Large intestine (tissue), 12 donors: ENCODE measurements at places on chromosomes 7 and 10. TPM values are rescaled to one million over a fixed set of nuclear protein-coding genes. Genes with fewer than 3 reads are reported as not detected.

GRCh38 chr10:84818961-84819360 lies 490.6 kb downstream of the CCSER2 start:
- no peak for DNase-seq

AKR1C4 gene
- polyA plus RNA-seq, result 0.39 TPM

DNA sequence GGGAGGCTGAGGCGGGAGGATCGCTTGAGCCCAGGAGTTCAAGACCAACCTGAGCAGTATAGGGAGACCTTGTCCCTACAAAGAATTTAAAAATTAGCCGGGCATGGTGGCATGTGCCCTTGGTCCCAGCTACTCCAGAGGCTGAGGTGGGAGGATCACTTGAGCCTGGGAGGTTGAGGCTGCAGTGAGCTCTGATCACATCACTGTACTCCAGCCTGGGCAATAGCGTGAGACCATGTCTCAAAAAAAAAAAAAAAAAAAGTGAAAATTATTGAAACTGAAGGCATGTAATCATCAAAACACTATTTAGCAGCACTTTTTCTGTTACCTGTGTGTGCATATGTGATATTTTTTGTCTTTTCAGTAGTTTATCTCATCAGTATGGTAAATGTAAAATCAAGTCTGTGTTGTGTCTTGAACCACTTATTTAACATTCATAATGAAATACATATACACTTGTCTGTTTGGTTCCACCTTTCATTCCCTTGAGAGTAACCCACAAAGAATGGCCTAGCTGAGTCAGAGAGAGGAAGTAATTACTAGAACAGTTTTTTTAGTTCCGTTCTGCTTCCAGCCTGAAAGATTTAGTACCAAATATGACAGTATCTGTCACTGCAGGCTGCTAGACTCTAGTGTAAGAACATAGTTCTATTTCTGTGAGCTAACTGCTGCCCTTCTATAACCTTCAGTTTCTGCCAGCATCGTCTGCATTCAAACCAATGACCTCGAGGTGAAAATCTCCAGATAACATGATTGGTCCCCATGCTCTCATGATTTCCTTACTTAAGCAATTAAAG lies 68.6 kb downstream of the MMRN2 start:
- no peak for DNase-seq

DNA sequence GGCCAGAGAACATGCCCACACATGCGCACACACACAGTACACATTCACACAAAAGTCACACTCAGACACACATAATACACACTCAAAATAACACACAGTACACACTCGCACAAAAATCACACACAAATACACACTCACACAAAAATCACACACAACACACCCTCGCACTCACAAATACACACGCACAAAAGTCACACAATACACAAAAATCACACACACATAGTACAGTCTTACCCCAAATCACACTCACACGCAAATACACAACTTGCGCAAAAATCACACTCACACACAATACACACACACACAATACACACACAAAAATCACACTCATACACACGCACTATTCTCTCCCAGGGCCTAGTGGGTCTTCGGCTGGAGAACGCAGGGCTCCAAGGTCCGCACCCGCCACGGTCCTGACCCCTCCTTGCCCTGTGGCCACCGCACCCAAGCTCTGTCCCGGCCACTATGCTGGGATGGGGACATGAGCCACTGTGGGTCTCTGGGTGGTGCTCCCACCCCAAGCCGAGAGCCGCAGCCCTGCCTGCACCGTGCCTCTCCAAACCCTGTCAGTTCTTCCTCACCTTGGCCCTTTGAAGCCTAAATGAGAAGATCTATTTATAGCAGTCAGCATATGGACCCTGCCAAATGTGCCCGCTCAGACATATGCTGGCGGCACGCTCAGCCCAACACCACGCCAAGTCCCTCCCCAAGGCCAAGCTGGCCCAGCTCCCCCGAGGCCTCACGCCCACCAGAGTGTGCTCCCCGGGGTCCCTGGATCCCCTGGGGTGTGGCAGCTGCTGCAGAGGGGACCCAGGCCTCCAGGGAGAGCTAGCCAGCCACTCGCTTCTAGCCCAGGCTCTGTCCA lies 55.9 kb downstream of the ELFN1 start:
- DNase-seq, result no peak

- no peak for DNase-seq
These were observed 11.5 kb upstream of the FGFR2 start for GRCh38 chr10:121609426-121610380.

DNA sequence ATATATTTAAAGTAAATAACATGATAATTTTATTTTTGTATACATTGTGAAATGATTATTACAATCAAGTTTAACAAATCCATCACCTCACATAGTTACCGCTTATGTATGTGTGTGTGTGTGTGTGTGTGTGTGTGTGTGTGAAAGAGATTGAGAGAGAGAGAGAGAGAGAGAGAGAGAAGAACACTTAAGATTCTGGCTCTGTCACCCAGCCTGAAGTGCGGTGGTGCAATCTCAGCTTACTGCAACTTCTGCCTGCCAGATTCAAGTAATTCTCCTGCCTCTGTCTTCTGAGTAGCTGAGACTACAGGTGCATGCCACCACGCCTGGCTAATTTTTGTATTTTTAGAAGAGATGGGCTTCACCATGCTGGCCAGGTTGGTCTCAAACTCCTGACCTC lies 17.8 kb downstream of the LYZL1 start:
- no peak for DNase-seq

DNA sequence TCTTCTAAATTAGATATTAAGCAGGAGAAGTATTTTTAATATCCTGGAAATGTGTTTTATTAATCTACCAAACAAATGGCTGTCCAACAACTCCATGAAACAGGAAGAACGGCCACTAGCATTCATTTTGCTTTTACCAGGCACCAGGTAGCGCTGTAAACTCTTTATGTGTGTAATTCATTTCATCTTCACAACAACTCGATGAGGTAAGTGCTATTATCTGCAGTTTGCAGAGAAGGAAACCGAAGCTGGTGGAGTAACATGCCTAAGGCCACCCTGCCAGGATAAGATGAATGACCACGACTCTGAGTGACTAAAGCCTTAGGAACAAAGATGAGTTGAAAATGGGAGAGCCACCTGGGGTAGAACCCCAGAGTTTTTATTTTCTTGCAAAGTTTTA lies 101.2 kb downstream of the KIAA1217 start:
- DNase-seq, result no peak

SAMD8 gene
- 12.3 TPM for polyA plus RNA-seq

DNA sequence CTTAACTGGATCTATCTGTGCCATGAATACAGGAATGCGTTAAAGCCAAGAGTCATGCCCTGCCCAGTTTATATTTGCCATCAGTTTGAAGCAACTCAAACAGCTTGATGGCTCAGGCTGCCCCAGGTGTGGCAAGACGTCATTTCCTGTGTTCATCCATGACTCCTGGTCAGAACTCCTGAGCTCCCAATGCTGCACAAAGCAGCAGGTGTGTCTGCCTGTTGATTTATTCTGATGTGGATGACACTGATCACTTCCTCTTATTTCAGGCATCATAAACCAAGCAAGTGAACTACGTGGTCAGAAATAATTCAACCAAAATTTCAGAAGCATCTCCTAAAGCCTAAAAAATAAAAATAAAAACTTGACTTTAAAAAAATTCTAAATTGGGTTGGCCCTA lies 68.5 kb downstream of the EZH2 start:
- DNase-seq, result peak; percentile 9

PGAM2 gene
- polyA plus RNA-seq, result 4.0 TPM

DNA sequence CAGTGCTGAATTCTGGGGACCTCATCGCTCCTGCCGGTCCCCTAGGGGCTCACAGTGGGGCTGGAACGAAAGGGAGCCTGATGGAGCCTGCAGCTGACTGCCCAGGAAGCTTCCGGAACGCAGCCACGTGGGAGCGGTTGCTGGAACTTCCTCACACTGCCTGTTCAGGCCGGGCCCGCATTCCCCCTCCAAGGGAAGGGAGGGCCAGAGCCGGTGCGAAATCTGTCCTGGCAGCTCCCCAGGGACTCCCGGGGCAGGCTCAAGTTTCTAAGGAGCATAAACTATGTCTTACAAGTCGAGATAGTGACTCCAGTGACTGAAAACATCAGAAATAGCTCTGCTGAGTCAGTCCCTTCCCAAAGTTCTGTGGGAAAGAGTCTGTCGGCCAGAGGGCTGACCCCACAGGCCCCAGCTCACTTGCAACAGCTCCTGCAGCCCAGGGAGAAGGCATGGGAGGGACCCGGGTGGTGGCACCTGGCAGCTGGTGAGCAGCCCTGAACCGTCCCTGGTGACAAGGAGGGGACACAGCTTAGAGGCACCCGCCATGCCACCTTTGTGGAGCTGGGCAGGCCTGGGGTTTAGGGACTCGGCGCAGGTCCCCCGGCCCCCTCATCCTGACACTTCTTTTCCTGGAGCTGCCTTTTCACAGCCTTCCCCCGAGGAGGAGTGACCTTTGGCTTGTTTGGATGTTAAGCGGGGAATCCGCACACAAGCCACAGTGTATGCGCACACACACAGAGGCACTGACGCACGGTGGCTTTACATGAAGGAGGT lies 47.6 kb downstream of the PDGFA start:
- DNase-seq, result peak; percentile 59

DNA sequence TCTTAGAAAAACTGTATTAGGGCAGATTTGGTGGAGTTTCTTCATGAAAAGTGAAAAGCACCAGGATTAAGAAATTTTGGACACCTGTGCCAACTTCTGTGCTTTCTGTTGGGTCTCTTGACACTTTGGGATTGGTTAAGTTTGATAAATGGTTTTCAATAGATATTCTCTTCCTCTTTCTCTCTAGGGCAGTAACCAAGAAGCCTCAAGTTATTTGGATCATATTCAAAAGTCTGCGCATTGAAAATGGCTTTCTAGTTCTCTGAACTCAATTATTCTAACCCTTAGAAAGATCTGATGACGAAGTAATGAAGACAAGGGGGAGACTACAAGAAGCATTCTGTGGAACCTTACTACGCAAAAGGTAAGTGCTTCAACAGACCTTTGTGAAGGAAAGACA lies 144.0 kb upstream of the CCDC6 start:
- DNase-seq, result no peak

- no peak for DNase-seq
These were observed 45.5 kb downstream of the CAV1 start for GRCh38 chr7:116570306-116570705.

GRCh38 chr10:117716889-117717288 lies 174.3 kb downstream of the EMX2 start:
- DNase-seq, result no peak

DNA sequence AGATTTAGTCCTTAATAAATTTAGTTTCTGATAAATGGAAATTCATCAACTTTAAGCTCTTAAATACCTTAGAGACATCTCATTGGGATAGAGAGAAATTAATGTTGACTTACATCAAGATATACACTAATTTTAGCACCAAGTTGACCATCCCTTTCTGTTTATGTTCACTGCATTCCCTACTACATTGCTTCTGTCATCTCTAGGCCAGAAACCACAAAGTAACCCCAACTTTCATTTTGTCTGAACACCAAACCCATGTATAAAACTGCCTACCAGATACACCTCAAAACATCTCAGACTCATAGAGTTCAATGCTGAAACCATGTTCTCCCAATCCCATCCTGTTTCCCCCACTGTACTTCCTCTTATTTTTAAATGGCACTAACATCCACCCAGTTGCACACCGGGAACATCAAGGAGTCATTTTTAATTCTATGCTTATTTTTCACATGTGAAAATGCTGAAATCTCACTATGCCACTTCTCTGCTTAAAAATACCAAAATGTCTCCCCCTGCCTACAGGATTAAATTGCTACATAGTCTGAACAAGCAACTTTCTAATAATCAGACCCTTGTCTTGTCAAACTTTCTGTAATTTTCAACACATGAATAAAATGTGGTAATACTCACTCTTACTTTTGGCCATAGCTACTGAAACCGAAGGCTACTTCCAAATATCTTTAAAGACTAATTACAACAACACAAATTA lies 201.6 kb downstream of the SEMA3D start:
- DNase-seq, result no peak

PIK3CG gene
- polyA plus RNA-seq, result 2.7 TPM

GRCh38 chr7:44375926-44376342 lies 50.5 kb upstream of the CAMK2B start:
- no peak for DNase-seq

DNA sequence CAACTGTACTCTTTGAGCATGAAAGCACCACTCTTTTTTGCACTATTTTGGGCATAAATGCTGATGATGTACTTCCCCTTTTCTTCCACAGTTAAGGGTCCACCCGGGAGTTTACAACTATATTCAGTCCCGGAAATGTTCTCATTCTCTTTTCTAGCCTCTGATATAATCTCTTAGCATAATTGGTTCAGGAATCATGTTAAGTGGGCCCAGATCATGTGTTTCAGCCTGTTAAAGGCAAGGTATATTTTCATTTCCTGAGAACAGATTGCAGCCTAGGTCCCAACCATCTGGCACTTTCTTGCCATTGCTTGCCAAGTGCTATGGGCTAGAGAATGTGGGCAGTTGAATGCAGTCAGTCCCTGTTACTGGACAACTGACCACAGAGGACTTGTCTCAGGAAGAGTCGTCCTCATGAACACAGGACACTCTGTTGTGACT lies 111.4 kb upstream of the GLCCI1 start:
- DNase-seq, result no peak

ABCB4 gene
- 1.0 TPM for polyA plus RNA-seq

AP4M1 gene
- polyA plus RNA-seq, result 18.2 TPM

OR6B1 gene
- not detected for polyA plus RNA-seq

GRCh38 chr7:66359656-66360211 lies 154.6 kb downstream of the TPST1 start:
- DNase-seq, result no peak

LEP gene
- polyA plus RNA-seq, result 0.01 TPM

DNA sequence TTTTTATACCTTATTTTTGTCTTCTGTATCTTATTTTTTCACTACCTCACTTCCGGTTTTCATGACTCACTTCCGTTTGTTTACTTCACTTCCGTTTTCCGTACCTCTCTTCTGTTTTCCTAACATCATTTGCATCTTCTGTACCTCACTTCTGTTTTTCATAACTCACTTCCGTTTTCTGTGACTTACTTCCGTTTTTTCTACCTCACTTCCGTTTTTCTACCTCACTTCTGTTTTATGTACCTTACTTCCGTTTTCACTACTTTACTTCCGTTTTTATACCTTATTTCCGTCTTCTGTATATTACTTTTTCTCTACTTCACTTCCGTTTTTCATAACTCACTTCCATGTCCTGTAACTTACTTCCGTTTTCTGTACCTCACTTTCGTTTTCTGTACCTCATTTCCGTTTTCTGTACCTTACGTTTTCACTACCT lies 492.5 kb upstream of the AKR1E2 start:
- DNase-seq, result no peak

- DNase-seq, result no peak
These were observed 132.1 kb downstream of the COL26A1 start for GRCh38 chr7:101494602-101495329.

GRCh38 chr10:62627983-62628382 lies 176.5 kb upstream of the ADO start:
- DNase-seq, result no peak

- DNase-seq, result peak; percentile 48
These were observed 1.9 kb downstream of the HIPK2 start for GRCh38 chr7:139775829-139776266.

DNA sequence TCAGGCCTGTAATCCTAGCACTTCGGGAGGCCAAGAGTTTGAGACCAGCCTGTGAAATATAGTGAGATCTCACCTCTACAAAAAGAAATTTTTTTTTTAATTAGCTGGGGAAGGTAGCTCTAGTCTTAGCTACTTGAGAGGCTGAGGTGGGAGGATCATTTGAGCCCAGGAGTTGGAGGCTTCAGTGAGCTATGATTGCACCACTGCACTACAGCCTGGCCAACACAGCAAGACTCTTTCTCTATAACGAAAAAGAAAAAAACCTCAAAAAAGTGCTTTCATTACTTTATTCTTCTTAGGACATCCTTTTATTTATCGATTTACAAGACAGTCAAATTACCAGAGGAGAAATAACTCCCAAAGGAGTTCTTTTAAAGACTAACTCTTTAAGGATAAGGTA lies 49.4 kb upstream of the EXOC4 start:
- no peak for DNase-seq

- DNase-seq, result no peak
These were observed 104.8 kb downstream of the ITIH5 start for GRCh38 chr10:7561985-7562384.
